ENCODE measurements at places on chromosomes 13 and 19.

GRCh38 chr13:103157016-103157415 lies 90.8 kb upstream of the SLC10A2 start:
- no peak for DNase-seq

GRCh38 chr13:93169980-93170379 lies 56.6 kb upstream of the GPC6 start:
- no peak for DNase-seq

DNA sequence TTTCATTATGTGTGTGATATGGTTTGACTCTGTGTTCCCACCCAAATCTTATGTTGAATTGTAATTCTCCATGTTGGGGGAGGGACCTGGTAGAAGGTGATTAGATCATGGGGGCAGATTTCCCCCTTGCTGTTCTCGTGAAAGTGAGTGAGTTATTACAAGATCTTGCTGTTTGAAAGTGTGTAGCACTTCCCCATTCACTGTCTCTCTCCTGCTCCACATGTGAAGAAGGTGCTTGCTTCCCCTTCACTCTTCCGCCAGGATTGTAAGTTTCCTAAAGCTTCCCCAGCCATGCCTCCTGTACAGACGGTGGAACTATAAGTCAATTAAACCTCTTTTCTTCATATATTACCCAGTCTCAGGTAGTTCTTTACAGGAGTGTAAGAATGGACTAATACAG lies 54.3 kb upstream of the SERTM1 start:
- no peak for DNase-seq

- peak; percentile 16 for DNase-seq
These were observed 46.0 kb downstream of the MICU2 start for GRCh38 chr13:21557995-21558394.

- DNase-seq: no peak
These were observed 19.0 kb downstream of the EPS8L1 start for GRCh38 chr19:55094456-55095259.

- DNase-seq: no peak
These were observed 40.8 kb downstream of the GGACT start for GRCh38 chr13:100547791-100548201.
